ENCODE measurements at places on chromosomes 3 and 15.

DNA sequence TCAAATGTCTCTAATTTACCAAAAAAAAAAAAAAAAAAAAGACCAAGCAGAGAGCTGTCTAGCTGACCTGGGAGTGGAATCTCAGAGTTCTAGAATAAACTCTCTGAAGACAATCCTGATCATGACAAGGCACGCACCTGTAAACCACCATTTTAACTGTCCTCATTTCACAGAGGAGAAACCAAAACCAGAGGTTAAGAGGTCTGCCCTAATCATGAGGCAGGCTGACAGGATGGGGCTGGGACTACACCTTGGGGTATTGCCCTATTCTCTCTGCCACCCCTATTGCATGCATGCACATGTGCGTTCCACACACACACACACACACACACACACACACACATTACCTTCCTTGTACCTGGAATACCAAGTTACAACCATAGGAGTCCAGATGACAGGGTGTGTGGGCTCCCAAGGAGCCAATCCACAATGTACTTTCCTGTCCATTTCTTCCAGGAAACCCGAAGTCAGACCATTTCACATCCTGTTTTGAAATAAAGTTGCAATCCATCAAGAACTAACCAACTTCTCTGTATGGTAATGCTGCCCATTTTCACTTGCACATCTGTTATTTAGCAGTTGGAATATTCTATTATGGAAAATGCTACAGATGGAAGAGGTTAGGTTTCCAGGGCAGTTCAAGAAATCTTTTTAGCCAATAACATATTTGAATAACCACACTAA lies 34.6 kb downstream of the HSPBAP1 start:
- DNase-seq, result peak; percentile 58

GRCh38 chr3:111913163-111913763 lies 54.2 kb downstream of the PHLDB2 start:
- DNase-seq, result no peak

- no peak for DNase-seq
Observed at GRCh38 chr3:97131476-97131875, 317.1 kb downstream of the EPHA6 start.

DNA sequence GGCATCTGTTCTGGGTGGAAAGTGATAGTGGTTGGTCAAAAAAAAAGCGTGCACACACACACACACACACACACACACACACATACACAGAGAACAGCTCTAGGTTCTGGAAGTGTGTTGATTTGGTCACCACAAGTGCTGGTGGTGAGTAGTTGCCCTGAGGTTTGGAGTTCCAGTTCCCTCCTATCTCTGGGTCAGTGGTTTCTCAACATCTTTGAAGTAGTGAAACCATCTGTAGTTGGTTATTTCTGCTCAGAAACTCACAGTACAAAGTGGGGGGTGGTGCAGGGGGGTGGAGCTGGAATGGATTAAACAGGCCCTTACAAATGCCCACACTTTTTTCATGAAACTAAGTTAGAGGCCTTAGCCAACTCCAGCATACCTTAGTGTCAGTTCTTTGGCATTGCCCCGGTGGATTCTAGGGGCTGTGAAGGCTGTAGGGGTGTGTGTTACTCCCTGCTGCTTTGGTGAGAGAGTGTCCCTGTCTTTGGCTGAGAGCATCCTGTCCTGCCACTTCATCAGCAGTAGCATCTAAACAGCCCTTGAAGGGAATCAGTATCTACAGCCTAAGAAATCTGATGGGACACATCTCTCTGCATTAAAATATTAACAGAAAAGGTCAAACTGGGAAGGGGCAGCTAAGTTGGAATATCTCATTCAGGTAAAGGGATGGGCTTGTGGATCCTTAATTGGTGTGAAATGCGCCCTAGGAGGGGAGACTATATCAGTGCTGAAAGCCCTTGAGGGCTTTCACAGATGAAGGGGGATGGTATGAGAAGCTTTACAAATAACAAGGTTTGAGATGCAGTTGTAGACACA lies 20.6 kb downstream of the SMAD3 start:
- DNase-seq, result peak; percentile 92

GRCh38 chr3:133905376-133905775 lies 9.7 kb upstream of the RAB6B start:
- no peak for DNase-seq

DNA sequence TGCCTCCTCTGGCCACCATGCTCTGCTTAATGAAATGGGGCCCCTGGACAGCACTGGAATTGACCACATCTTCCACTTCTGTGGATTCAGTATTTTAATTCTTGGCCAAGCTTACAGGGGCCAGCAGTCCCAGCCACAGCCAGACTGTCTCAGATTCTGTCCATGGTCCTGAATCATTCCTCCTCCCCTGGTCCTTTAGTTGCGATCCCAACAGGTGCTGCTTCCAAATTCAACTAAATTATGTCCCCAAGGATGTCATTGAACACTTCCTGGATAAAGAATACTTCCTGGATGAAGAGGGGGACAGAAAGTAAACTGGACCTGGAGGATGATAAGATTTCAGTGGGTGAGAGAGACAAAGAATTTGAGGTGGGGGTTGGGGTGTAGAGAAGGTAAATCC lies 111.1 kb upstream of the FOXB1 start:
- peak; percentile 11 for DNase-seq

DNA sequence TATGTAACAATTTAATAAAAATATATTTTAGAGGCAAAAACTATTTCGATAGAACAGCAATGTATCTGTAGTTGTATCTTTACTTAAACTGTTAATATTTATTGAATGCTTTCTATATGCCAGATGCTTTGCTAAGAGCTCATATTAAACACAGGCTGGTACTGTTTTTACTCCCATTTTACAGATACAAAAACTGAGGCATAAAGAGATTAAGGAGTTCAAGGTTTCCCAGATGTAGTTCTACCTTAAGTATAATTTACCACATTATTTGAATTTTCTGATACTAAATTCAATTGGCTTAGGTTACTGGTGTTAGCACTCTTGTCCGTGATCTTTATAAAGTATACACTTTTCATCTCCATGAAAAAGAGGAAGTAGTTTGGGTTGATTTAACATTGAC lies 149.8 kb downstream of the ROBO2 start:
- no peak for DNase-seq

DNA sequence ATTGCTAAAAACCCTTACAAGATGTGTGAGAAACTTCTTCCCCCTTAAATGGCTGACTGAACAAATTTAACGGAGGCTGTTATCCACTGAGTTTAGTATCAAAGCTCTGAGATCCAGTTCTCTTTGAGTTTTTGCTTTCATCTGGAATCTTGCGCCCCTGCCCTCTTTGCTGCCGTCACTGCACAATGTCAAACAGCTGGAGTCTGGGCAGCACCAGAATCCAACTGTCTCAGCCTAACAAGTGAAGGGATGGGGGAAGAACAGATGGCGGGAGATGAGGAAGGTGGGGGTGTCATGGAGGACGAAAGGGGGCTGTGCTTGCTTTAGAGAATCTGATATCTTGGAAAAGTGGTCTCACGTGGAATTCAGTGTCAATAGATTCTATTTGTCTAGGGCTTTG lies 7.0 kb upstream of the BOC start:
- DNase-seq, result no peak

DNA sequence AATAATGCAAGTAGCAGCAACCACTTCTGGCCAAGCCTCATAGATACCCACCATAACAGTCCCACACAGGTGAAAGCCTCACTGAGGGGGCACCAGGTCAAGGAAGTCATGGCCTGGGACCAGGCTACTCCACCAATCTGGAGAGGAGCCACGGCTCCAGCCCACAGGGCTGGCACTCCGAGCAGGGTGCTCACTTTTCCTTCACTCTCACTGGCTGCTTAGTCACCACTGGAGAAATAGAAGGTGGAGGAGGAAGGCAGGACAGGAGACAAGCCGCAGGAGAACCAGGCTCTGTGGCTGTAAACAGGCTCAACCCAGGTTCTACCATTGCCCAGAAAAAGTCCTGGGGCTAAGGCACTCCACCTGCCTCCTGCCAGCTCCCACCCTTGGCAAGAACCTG lies 1.2 kb downstream of the USP19 start:
- no peak for DNase-seq

DNA sequence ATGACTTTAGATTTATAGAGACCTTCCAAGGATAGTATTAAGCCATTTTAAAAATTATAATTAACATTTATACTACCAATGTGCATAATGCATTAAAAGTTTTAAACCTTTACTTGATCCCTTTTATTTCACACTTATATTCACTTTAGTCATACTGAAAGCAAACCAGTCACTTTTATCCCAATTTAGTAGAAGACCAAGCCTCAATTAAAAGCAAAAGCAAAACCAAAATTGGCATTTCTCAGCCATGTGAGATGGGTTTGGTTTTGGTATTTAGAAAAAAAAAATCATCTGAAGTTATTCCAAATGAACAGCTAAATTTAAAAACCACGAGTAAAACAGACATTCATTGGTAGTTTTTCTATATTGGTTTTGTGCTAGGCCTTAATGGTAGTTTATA lies 249.4 kb downstream of the LPP start:
- DNase-seq, result no peak

DNA sequence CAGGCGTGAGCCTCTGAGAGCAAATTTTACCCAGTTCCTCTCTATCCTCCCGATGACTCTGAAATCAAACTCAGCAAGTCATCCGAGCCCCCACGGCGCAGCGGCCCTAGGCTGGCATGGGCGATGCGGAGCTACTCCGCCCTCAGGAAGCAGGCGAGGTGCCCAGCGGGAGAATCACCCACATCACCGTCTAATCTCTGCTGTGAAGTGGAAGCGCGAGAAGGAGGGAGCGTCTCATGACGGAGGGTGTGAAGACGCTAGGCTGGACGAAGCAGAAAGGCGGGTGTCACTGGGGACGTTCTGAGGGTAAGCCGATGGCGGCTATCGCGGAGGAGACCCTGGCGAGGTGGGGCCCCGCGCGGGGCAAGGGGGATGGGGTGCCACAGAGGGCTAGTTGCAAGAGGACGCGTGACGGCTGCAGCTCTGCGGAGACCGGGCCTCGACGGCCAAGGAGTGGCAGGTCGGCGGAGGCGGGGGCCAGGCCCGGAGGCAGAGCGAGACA lies 9.1 kb upstream of the GNAI2 start:
- DNase-seq, result peak; percentile 27

- DNase-seq, result peak; percentile 89
Observed at GRCh38 chr15:59221511-59222505, 15.2 kb downstream of the LDHAL6B start.
